ENCODE measurements at places on chromosomes 3 and 15. TPM values are rescaled to one million over a fixed set of nuclear protein-coding genes. Genes with fewer than 3 reads are reported as not detected.

The COLQ gene
- 2.8 TPM for total RNA-seq

The IGDCC3 gene
- total RNA-seq = 298 TPM

The ECE2 gene
- not detected for total RNA-seq

The DNAJA4 gene
- total RNA-seq = not detected

The DLL4 gene
- 2.0 TPM for total RNA-seq
